ENCODE measurements at places on chromosomes 1 and 21. TPM values are rescaled to one million over a fixed set of nuclear protein-coding genes. Genes with fewer than 3 reads are reported as not detected.

Gene GNL2
- polyA plus RNA-seq, result 55.5 TPM

Gene LCE1D
- polyA plus RNA-seq, result not detected

Gene SPRR5
- not detected for polyA plus RNA-seq

Gene NHLH1
- polyA plus RNA-seq, result 0.23 TPM

Gene TAS1R1
- not detected for polyA plus RNA-seq

Gene SLC25A44
- 16.6 TPM for polyA plus RNA-seq

Gene TCHH
- polyA plus RNA-seq, result 0.05 TPM

Gene MTARC1
- polyA plus RNA-seq, result 20.3 TPM

Gene CLEC20A
- 0.56 TPM for polyA plus RNA-seq

Gene SH2D2A
- 2.3 TPM for polyA plus RNA-seq

Gene NASP
- 360 TPM for polyA plus RNA-seq

Gene CCDC190
- polyA plus RNA-seq, result not detected

Gene PLA2G5
- polyA plus RNA-seq, result not detected

Gene MYBPH
- polyA plus RNA-seq, result 0.07 TPM

Gene F5
- polyA plus RNA-seq, result 1.6 TPM

Gene HCRTR1
- polyA plus RNA-seq, result 0.19 TPM

Gene OR10Z1
- polyA plus RNA-seq, result 0.03 TPM

Gene CR1L
- 0.81 TPM for polyA plus RNA-seq

Gene RGS1
- 5.0 TPM for polyA plus RNA-seq

Gene NPPA
- polyA plus RNA-seq, result 0.59 TPM

Gene FCRL2
- polyA plus RNA-seq, result not detected

Gene STMN1
- 1,251 TPM for polyA plus RNA-seq

Gene MYCL
- 12.5 TPM for polyA plus RNA-seq

Gene ZNF644
- 68.8 TPM for polyA plus RNA-seq

Gene DNM3
- 3.8 TPM for polyA plus RNA-seq

Gene KCNAB2
- polyA plus RNA-seq, result 6.4 TPM

Gene CFHR1
- 3.7 TPM for polyA plus RNA-seq

Gene PLA2G2D
- polyA plus RNA-seq, result not detected

Gene CFHR4
- not detected for polyA plus RNA-seq

Gene F13B
- not detected for polyA plus RNA-seq

Gene PRR9
- not detected for polyA plus RNA-seq

Gene NR1I3
- polyA plus RNA-seq, result 2.9 TPM

Gene RPTN
- not detected for polyA plus RNA-seq

Gene VWA5B1
- polyA plus RNA-seq, result 0.40 TPM

Gene OVAAL
- polyA plus RNA-seq, result not detected

Gene UFC1
- polyA plus RNA-seq, result 136 TPM

Gene CYP4A22
- polyA plus RNA-seq, result 3.3 TPM

Gene GNG12
- 107 TPM for polyA plus RNA-seq

Gene GBP6
- not detected for polyA plus RNA-seq

Gene CR2
- polyA plus RNA-seq, result 3.2 TPM

Gene OR2L5
- not detected for polyA plus RNA-seq

Gene BMP8A
- polyA plus RNA-seq, result 0.37 TPM

Gene OR2T11
- not detected for polyA plus RNA-seq

Gene CMPK1
- 74.5 TPM for polyA plus RNA-seq

Gene AIDA
- polyA plus RNA-seq, result 57.7 TPM

Gene PUSL1
- polyA plus RNA-seq, result 12.2 TPM

Gene ILF2
- 303 TPM for polyA plus RNA-seq

Gene AIRE
- polyA plus RNA-seq, result 0.55 TPM

Gene GRIK1
- polyA plus RNA-seq, result 2.7 TPM

Gene C2CD4D
- polyA plus RNA-seq, result 0.19 TPM

Gene CNIH3
- polyA plus RNA-seq, result 9.6 TPM

Gene C1orf116
- polyA plus RNA-seq, result 0.46 TPM

Gene ERG
- polyA plus RNA-seq, result 22.2 TPM
